ENCODE measurements at places on chromosomes 1 and 21.

DNA sequence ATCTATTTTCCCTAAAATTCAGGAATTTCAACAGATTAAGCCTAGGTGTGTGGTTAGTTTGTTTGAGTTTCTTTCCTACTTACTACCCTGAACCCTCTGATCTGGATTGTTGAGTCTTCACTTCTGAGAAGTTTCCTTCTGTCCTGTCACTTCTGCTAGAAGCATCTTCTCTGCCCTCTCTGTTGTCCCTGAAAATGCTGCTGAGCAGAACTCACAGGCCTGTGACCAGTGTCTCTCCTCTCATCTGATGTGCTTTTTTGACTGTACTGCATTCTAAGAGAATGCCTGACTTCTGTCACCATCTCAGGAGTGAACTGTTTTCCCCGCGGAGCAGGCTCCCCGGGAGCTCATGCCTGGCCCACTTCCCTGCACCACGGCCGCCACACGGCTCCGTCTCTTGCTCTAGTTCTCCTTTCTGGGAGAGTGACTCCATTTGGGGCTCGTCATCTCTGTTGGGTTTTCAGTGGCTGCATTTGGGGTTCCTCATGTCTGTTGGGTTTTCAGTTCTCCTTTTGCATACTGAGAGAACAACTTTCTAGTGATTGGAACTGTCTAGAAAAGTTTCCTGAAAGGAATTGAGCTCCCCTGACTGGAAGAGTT lies 77.9 kb downstream of the POFUT2 start:
- DNase-seq = no peak

DNA sequence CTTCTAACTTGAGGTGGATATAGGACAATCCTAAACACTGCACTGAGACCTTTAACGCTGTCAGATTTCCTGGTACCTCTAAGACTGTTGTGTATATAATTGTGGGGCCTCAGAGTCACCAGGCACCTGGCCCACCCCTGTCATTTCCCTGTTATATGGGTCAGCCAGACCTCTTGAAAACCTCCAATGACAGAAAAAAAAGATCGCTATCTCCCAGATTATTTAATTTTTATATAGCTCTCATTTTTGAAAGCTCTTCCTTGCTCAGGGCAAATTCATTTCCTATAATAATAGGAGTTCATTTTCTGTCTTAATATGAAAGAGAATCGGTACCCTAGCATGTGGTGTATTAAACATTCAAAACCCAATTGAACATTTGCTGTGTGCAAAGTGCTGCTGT lies 56.7 kb downstream of the ZP4 start:
- DNase-seq = no peak

GRCh38 chr1:191592039-191592438 lies 566.2 kb upstream of the RGS18 start:
- DNase-seq = no peak

GRCh38 chr1:238018214-238018613 lies 127.5 kb upstream of the ZP4 start:
- DNase-seq = no peak

DNA sequence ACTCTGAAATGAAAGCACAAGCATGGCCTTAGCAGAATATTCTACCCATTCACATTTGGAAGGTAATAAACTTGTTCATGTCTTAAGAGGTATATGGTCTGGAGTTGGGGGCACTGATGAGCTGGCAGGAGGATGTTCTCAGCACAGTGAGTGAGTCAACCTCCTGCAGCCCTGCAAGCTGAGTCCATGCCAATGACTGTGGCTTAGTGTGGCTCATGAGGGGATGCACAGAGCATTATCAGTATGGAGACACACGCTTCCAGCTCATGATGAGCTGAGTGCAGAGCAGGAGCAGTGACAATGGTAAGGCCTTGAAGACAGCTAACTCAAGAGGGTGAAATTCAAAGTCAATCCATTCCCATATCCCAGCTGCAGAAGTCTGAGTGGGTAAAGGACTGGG lies 102.3 kb downstream of the TNFSF18 start:
- no peak for DNase-seq

- DNase-seq = no peak
Observed at GRCh38 chr1:188237573-188238348, 1409.0 kb downstream of the PLA2G4A start.

GRCh38 chr1:110005971-110006370 lies 21.4 kb downstream of the AHCYL1 start:
- no peak for DNase-seq

GRCh38 chr1:248621770-248622169 lies 13.1 kb downstream of the OR2T11 start:
- no peak for DNase-seq

- DNase-seq = no peak
Observed at GRCh38 chr1:44784094-44785028, 3.6 kb downstream of the BEST4 start.

DNA sequence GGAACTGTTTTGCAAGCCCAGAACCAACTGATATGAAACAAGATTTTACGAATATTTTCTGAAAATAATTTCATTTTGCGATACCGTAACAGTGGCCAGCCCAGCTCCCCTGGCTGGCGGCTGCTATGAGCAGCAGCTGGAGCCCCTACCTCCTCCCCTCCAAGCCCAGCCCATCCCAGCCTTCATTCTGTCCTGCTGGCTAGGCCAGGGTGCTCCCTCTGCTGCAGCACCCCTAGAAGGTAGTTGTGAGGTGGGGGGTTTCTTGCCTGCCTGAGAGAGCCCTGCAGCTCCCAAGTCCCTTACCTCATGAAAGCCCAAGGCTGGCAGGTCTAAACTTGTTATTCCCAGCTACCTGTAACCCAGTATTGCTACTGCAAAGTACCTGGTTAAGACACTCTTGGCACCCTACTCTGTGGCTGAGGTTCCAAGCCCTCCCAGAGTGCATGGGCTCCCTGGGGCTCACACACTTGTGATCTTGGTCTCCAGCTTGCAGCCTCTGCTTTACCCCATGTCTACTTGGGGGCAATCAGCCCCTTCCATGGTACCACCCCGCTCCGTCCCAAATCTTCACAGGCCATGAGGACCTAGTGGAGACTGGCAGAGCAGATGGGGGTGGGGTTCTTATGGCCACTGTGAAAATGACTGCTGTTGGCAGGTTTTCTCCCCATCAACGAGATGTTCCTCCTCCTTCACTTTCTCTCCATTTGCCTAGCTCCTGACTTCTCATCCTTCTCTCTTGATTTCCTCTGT lies 239.8 kb downstream of the TRABD2B start:
- DNase-seq = no peak

- DNase-seq = no peak
Observed at GRCh38 chr1:21939650-21940374, 2.7 kb upstream of the HSPG2 start.

DNA sequence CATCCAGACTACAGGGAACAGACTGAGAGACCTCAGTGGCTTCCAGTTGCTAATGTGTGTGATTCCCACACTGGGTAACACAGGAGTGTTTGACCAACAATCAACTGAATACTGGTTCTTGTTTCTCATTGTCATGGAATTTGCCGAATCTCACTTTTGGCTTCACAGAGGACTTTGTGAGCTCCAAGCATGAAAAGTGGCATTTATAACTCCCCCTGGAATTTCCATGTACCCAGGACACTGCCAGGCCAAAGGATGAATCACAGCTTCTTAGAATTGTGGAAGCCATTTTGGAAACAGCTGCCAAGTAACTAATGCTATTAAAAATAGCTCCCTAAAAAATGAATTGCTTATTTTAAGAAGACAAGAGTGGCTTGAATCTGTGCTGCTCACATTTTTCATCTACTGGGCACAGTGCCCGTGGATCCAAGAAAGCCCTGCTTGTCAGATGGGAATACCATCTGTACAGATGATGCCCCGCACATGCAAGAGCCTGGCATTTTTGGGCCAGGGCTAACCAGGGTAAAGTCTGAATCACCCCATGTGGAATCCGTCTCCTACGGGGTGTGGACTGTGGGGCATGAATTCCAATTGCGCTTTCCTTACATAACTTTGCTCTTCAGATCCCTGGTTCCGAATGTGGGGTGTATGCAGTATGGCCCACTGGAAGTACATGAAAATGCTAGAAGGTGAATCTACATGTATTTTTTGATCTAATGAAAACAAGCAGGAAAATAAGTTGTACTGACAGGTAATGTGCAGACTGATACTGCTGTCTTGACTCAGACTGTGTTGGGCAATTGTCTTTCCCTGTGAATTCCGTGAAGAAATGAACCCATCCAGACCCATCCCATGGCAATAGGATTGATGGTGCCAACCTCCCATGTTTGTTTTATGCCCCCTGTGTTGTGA lies 487.3 kb downstream of the SIPA1L2 start:
- DNase-seq = no peak

GRCh38 chr1:154855186-154855851 lies 14.8 kb downstream of the KCNN3 start:
- DNase-seq = no peak

DNA sequence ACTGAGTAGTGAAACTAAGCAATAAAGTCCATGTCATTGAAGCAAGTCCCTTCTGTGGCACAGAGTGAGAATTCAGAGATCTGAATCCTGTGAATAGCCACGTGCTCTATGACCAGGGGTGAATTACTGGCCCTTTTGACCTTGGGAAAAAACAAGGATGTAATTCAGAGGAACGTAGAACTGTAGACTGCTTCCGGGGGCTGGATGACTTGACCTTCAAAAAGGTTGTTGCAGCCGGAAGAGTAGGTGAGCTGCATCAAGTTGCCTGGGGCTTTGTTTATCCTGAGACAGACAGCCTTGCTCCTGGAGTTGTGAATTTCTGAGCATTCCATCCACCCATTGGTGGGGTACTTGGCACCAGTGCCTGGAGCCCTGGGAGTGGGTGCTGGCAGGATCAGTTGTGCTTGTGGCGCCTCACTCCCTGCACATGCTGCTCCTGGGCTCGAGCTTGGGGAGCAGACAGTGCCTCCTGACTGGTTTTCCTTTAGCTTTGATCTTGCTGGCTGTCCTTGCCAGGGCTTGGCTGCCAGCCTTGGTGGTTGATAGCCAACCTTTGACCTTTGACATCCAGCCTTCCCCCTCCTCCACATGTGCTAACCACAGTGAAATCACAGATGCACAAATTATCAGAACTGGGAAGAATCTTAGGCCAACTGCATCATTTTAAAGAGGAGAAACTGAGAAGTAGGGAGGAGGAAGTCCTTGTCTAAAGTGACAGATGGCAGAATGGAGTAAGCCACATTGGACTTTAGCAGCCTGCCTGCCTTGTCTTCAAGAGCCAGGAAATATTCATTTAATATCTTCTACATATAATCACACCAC lies 16.2 kb upstream of the MYOG start:
- DNase-seq = no peak

- DNase-seq = no peak
Observed at GRCh38 chr1:67618285-67619018, 66.5 kb upstream of the GADD45A start.

DNA sequence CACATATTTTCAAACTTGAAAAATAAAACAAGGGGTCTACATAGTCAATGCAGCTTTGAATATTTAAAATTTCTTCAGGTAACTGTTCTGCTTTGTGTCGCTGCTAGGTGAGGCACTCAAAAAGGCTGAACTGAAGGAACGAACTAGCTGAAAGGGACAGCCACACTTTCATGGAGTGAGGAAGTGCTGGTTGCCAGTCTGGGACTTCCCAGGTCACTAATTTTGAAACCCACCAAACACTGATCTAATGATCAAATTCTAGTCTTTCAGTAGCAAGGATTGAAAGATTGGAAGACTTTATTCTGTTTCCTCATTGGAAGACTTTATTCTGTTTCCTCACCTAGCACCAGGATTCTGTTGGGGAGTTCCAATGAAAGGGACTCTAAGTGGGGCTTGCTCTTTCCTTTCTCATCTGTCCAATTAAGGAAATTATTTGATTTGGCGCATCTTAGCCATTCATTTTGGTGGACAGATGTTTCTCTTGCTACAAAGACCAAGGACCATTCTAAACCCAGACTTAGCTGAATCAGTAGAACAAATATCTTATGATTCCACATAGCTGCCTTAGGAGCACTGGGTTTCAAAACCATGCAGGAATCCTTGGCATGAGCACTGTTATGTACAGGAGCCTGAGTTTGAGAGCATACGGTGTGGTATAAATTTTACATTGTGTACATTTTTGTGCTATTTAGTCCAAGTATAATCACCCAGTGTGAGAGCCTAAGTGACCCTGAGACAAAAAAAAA lies 10.9 kb upstream of the ARID1A start:
- DNase-seq = no peak

DNA sequence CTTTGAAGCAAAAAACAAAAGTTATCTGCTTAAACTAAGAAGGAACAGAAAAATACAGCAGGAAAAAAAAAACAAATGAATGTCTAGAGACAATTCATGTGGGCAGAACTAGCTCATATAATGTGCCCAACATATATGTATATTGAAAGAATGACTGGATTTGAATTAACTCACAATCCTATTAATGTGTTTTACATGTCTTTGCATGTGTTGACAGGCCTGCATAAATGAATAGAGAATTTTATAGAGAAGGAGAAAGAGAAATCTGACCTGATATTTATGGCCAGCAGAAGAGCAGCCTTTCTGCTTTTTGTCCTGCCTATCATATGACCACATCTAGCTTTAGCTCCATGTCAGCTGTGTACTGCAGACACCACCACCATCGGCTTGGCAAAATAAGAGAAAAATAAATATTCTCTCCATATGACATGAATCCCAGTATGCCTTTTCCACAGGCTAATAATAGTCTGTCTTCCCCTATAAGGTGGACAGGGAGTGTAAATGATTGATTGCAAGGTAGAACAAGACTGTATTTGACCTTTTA lies 171.5 kb upstream of the PALMD start:
- DNase-seq = no peak

DNA sequence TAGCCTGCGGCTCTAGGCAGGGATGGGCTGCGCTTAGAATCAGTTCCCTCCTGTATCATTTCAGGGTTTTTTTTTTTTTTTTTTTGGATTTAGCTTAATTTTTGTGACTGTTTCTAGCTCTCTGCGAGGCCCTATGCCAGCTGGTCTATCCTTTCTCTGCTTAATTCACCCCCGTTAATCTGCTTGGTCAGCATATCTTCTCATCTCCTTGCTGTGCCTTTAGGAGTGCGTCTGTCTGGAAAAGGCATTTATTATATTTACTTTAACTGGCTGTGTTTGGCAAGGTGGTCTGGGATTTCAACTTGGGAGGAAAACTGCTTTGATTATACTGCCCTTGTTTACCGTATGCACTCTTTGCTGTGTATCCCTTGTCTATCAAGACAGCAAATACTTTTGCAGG lies 184.8 kb upstream of the KIAA0040 start:
- DNase-seq = no peak

DNA sequence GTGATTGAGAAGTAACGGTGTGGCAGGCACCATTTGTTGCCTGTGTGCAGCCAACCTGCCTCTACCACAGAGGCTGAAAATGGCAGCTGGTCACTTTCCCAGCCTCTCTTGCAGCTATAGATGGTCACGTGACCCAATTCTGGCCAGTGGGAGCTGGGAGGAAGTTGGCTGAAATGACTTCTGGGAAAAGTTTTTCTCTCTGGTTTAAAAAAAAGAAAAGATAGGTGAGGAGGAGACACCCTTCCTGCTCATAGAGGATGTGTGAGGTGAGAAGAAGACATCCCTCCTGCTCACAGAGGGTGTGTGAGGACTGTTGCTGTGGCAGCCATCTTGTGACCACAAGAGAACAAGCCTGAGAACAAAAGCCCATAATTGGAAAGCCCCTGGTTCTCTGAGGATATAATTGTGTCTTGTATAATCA lies 122.8 kb downstream of the SYF2 start:
- no peak for DNase-seq

GRCh38 chr1:178537382-178538090 lies 24.6 kb downstream of the TEX35 start:
- no peak for DNase-seq

Data from stimulated activated CD4-positive, alpha-beta T cell treated with anti-CD3 and anti-CD28 coated beads, Interleukin-15, amount 100 ng/mL, for 1 hour (primary cell).